Posterior vena cava (tissue), 2 donors: ENCODE measurements at places on chromosomes 12 and 14. TPM values are rescaled to one million over a fixed set of nuclear protein-coding genes. Genes with fewer than 3 reads are reported as not detected.
A peak's percentile ranks its signal among the peaks of the same experiment; 100 is the strongest.

- no peak for DNase-seq
Observed at GRCh38 chr14:62347562-62348011, 585.4 kb downstream of the SNAPC1 start.

DNA sequence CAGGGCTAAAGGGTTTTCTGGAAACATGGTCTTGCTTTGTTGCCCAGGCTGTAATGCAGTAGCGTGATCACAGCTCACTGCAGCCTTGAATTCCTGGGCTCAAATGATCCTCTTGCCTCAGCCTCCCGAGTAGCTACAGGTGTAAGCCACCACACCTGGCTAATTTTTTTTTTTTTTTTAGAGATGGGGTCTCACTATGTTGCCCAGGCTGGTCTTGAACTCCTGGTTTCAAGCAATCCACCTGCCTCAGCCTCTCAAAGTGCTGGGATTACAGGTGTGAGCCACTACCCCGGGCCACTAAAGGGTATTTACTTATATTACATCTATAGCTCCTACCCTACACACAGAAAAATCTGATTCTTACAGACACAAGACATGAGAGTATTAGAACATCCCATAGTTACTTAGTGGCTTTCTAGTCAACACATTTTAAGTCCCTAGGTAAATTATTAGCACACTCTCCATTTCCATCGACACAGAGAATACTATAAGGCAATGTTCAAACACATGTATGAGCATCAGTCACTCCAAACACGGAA lies 6.2 kb upstream of the DCAF11 start:
- DNase-seq: no peak

DNA sequence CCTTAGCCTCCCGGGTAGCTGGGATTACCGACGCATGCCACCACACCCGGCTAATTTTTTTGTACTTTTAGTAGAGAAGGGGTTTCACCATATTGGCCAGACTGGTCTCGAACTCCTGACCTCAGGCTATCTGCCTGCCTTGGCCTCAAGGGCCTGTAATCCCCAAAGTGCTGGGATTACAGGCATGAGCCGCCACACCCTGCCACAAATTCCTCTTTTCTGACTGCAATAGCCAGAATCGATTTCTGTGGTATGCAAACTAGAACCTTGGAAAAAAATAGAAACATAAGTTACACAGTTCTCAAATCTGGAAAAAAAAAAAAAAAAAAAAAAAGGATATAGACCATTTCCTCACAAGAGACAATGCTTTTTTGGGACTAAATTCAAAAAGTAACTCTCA lies 184.6 kb upstream of the EGLN3 start:
- no peak for DNase-seq

DNA sequence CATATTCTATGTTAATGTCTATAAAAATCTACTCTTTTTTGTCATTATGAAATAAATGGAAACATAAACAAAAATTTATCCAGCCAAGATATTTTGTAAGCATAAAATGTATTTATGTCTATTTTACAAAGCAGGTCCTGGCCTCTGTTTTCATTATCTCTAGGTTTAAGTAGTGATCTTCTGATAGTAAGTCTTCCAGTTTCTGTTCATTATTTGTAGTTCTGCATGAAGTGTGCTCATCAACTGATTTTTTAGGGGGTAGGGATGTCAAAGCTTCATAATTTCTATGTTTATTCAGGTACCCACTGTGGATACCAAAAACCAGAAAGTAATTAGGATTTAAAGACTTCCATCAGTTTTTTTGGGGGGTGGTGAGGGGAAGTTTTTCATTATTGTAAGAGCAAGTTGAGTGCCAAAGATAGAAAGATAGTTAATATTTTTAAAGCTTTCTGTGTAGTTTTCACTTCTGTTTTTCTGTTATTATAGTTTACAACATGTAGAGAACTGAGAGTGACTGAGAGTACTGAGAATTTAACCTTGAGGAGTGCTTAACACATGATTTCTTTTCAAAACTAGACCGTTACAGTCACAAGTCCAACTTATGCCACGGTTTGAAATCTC lies 30.6 kb upstream of the LMO3 start:
- DNase-seq: no peak

DNA sequence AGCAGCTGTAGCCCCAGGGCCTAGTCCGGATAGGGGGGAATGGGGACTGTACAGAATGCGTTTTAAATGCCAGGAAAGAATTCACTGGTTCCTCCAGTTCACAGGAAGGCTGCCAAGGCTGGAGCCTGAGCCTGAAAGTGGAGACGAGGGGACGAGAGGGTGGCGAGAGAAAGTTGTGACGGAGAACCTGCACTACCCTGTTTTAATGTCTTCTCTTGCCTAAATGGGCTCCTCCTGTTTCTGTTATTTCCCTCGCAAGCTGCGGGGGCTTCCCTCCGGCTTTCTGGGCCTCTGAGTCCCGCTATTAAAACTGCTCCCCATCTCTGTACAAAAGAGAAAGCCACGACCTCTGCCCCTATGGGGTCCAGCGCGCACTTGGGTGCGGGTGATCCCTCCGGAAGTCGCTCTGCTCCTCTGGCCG lies 4.5 kb downstream of the C1QL4 start:
- peak; percentile 61 for DNase-seq

DNA sequence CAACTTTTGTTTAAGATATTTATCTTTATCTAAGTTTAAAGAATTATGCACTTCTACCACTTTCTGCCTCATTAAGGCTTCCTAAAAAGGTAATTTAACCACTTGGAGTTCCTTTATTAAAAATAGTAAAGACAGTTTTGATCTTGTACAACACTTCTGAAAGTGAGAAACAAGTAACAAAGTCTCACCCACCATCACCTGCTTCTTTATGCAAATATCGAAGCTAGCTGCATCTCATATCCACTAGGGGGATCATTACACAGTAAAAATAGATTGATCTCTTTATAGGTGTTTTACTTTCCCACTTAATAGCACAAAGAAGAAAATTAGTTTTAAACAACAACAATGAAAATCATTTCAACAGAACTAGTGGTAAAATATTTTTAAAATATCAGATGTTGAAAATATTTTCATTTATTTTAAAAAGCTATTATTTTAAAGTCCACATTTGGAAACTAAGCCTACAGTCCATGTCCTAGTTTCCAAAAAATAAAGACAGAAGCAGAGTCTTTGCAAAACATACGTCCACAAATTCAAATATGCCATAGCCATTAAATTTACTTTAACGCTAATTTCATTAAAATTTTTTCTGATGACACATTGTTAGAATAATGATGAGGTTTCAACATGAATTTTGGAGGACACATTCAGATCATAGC lies 160.0 kb upstream of the SOX5 start:
- DNase-seq: no peak

GRCh38 chr14:96030108-96030760 lies 8.9 kb upstream of the C14orf132 start:
- DNase-seq: no peak

DNA sequence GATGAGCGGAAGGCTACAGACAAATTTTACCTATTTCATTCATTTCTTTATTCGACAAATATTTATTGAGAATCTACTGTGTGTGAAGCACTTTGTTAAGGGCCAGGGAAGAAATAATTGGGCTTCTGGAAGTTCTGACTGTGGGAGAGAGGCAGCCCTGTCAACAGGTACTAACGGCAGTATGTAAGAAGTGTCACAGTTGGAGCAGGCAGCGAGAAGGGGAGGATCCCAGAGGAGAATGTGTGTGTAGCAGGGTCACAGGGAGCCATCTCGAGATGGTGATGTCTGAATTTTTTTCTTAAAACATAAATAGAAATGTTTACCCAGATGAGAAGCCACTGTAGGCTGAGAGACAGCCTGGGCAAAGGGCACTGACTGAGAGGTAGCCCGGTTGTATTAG lies 163.3 kb upstream of the SLC38A2 start:
- no peak for DNase-seq

GRCh38 chr14:68610251-68610793 lies 182.5 kb downstream of the ZFP36L1 start:
- DNase-seq: no peak

DNA sequence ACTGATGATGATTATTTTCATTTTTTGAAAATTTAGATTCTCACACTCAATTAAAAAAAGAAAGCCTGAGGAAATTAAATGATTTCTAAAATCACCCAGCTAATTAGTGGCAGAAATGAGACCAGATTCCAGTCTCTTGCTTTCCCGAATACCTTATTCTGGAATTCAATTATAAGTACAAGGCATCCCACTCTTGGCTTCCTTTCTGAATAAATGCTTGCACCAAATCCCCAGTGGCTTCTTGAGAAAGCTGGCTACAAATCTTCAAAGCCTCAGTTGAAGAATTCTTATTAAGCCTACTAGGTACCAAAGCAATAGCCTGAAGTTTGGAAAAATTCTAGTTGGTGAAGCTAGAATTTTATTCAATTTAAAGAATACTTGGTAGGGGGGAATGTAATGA lies 476.6 kb downstream of the DIO2 start:
- no peak for DNase-seq

DNA sequence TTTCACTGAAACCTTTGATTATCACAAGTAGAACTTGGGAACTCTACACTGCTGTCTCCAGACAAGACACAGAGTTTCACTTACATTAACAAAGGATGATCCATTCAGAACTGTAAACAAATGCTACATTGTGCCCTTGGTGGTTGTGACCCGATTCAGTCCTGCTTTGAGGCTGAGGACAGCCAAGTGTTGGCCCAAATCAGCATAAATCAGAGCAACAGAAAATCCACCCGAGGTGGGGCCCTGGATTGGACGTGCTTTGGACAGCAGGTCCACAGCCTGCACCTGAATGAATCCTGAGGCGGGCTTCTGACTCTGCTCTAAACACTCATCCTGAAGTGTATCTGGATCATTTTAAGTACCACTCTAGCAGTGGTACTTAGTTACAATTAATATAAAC lies 68.8 kb downstream of the PPP2R5C start:
- DNase-seq: no peak

- no peak for DNase-seq
Observed at GRCh38 chr12:111257435-111257902, 111.4 kb downstream of the PHETA1 start.

GRCh38 chr12:113271466-113271852 lies 50.2 kb downstream of the TPCN1 start:
- DNase-seq: no peak

- DNase-seq: peak; percentile 92
Observed at GRCh38 chr14:73740618-73741326, 26.6 kb upstream of the PNMA1 start.

DNA sequence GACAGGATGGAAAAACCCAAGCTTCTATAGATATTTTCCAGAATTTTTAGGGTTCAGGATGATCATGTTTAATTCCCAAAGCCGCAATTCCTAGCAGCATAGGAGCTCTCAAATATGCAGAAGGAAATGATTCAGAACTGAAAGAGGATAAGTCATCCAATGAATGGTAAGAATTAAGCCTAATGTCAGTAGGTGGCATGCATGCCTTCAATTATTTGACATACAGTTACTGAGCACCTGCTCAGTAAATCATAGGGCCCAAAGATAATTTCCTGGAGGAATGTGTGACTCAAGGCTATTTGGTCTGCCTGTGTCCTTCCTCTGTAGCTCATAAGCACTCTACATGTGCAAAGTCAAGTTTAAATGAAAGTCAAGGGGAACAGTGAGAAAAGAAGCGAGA lies 116.8 kb upstream of the SLC38A4 start:
- DNase-seq: no peak

GRCh38 chr14:38074754-38075153 lies 132.9 kb upstream of the SSTR1 start:
- no peak for DNase-seq

GRCh38 chr12:24487606-24488005 lies 461.3 kb downstream of the BCAT1 start:
- DNase-seq: no peak

DNA sequence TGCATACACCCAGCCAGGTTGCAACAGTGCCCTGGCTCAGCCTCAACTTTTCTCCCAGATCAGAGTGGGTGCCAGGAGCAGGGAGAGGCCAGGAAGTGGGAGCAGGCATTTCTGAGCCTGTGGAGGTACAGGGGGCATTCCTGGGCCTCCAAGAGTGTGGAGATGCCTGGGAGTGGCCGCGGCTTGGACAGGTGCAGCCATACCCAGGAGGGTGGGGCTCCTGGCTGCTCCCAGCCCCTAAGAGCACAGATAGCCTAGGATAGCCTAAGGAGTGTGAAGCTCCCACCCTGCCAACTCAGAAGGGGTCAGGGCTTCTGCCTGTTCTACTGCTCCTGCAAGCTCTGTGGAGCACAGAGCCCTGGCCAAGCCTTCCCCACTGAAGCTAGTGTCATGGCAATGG lies 543.4 kb downstream of the RPL10L start:
- no peak for DNase-seq

DNA sequence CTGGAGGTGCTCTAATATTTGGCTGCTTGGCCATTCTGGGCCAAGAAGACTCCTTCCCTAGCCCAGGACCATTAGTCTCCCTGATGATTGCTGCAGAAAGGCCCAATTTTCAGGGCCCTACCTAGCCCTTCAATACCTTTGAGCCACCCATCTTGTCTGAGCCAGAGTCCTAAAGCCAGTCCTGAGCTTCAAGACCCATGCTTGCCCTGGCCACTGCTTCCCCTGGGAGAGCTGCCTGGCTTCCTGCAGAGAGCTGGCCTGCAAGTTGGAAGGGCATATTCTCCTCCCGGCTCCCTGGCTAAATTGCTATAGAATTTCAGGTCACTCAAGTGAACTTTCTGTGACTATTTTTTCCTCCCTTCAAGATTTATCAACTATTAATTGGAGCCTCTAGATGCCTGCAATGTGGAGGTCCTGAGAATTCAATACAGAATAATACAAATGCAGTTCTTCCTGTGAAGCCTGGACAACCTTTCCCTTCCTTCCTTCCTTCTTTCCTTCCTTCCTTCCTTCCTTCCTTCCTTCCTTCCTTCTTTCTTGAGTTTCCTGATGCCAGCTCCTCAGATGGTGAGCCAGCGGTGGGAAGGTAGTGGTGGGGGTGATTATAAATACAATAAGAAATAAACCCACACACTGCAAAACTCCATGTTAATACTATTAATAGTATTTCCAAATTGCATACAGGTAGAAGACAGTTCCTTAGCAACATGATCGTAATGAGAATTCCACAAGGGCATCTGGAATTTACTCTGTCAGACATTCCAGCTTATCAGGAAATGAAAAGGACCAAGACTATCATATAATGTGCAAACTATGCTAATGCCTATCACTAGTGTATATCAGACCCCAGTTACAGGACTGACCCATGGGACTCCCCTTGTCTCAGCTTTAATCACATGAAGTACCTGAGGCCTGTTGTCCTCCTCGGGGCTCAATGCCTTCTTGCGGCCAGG lies 108.1 kb downstream of the ZFP36L1 start:
- peak; percentile 15 for DNase-seq

- no peak for DNase-seq
Observed at GRCh38 chr12:101947316-101947715, 69.9 kb downstream of the DRAM1 start.

Gene ARL1
- total RNA-seq: 111 TPM

Gene RABGGTA
- total RNA-seq: 14.5 TPM

Gene ST8SIA1
- 2.8 TPM for total RNA-seq

Gene JPH4
- total RNA-seq: 4.3 TPM

Gene C12orf60
- 0.62 TPM for total RNA-seq

Gene ERBB3
- 1.4 TPM for total RNA-seq
